NCI-H187 treated with DMSO at 0.1 percent for 48 hours (cell line): ENCODE measurements at places on chromosomes 11 and 22.
A peak's percentile ranks its signal among the peaks of the same experiment; 100 is the strongest.

DNA sequence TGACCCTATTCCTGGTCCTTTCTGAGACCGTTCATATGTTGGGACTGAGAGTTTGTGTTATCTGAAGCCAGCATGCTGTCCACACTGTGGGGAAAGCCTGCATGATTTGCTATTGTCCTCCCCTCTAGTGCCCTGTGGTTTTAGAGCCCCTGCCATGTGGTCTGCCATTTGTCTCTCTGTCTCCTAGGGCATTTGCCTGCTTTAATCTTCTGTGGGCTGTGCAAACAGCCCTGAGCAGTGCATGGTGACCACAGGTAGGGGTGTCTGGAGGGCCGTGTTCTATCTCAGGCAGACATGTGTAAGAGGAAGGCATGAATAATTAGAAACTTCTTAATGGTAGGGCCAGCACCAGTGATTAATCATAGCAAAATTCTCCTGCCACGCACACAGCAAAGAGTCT is 23.0 kb downstream of the AMPD3 start:
- no peak for DNase-seq

GRCh38 chr11:15836795-15837194 is 519.6 kb downstream of the SOX6 start:
- DNase-seq = no peak

DNA sequence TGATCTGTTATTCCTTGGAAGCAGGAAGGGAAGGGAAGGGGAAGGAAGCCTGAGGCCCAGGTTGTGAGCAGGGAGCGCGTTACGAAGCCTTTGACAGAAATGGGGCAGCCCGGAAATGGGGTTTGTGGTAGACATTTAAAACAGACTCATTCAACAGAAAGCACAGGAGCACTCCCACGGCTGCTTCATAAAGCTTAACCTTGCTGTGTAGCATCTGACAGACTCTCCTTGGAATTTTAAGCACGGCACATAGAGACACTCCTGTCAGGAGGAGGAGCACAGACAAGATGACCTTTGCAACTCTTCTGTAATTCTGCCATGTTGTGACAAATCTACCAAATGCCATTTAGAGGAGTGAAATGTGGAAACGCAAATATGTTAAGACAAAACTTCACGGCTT is 131.6 kb downstream of the FBXO7 start:
- DNase-seq = no peak

DNA sequence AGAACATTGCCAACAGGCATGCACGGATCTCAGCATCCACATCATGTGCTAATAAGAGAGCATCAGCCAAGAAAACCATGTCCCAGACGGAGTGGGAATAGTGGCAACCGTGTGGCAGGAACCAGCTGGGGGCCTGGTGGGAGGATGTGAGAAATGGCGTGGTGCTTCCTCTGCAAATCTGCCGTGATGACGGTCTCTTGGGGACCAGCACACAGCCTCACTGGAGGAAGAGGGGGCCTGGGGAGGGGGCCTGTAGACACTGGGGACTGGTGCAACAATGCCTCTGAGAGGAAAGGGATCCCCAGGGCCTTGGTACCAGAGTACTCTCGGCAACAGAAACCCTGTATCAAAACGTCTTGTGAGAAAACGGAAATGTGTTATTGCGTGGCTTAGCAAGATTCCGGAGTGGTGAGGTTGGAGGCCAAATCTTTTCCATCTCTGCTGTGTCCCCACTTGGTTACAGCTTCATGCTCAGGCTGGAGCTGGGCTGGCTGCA is 154.3 kb upstream of the TBCEL start:
- no peak for DNase-seq

DNA sequence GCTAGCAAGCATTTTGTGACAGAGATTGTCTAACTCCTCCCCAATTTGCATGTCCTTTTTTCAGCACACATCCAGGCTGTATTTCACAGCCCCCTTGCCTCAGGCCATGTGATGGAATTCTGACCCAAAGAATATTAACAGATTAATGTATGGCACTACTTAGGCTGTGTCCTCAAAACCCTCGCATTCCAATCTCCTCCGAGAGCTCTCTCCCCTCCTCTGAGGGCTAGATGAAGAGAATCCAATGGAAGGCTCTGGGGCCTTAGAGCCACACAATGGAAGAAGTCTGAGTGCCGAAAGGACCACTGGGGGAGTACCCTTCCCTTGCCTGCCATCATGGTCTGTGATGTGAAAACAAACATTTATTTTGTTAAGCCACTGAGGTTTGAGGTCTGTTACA is 13.7 kb upstream of the NNMT start:
- no peak for DNase-seq

GRCh38 chr22:36986242-36986821 is 32.9 kb downstream of the TST start:
- DNase-seq = peak; percentile 3

DNA sequence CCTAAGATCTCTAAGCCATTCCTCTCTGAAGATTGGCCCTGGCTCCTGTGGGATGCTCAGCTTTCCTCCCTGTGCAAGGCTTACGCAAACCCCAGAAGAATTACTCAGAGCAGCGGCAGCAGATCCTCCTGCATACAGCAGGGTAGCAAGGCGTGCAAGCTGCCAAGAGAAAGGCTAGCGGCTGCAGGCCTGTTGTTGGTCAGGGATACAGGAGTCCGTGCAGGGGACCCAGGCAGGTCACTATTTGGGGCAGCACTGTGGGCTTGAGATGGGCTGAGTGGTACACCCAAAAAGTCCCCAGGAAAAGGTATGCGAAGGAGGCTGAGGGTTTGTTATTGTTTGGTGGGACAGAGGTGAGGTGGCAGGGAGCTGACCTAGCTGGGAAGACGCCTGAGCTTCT is 1.5 kb downstream of the GLB1L2 start:
- DNase-seq = no peak

DNA sequence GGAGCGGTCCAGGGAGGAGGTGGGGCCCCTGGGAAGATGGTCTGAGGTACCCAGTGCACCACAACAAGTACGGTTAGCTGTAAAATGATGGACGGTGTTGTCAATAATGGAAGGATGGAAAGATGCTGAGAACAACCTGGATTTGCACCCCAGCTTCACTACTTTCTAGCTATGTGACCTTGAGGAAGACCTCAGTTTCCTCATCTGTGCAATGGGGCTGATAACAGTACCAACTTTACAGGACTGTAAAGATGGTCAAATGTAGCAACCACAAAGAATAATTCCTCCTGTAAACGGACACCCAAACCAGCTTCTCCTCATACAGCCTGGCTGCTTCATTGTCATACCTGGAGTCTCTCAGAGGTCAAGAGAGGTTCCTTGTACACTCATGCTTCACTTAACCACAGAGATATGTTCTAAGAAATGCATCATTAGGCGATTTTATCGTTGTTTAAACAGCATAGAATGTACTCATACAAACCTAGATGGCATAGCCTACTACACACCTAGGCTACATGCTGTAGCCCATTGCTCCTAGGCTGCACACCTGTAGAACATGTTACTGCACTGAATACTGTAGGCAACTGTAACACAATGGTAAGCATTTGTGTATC is 65.5 kb upstream of the LMO2 start:
- no peak for DNase-seq

GRCh38 chr11:72039856-72040401 is 40.4 kb downstream of the NUMA1 start:
- no peak for DNase-seq

GRCh38 chr11:61071913-61072312 is 30.4 kb upstream of the CD5 start:
- no peak for DNase-seq

DNA sequence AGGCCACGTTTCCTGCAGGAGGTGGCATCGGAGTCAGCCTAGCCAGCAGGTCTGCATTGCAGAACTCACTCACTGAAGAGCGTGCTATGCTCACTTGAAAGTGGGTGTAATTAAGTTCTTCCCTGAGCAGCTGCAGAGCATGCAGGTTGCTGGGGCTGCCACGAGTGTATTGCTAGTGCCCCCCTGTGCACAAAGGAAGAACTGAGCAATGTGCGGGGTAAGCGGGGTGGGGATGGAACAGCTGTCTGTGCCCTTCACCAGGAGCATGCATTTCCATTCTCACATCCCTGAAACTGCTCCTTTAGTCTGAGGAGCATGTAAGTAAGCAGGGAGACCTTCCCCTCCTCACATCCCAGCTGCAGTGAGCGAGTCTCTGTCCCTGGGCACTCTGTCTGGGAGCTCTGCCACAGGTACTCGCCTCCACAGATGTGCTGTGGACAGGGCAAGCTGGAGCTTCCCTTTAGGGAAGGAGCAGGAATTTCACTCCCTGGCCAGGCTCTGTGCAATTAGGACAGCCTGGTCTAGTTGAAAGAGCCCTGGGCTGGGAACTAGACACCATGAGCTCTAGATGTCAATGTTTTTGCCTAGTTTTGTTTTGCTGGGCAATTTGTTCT is 1031.8 kb downstream of the NTM start:
- peak; percentile 55 for DNase-seq

DNA sequence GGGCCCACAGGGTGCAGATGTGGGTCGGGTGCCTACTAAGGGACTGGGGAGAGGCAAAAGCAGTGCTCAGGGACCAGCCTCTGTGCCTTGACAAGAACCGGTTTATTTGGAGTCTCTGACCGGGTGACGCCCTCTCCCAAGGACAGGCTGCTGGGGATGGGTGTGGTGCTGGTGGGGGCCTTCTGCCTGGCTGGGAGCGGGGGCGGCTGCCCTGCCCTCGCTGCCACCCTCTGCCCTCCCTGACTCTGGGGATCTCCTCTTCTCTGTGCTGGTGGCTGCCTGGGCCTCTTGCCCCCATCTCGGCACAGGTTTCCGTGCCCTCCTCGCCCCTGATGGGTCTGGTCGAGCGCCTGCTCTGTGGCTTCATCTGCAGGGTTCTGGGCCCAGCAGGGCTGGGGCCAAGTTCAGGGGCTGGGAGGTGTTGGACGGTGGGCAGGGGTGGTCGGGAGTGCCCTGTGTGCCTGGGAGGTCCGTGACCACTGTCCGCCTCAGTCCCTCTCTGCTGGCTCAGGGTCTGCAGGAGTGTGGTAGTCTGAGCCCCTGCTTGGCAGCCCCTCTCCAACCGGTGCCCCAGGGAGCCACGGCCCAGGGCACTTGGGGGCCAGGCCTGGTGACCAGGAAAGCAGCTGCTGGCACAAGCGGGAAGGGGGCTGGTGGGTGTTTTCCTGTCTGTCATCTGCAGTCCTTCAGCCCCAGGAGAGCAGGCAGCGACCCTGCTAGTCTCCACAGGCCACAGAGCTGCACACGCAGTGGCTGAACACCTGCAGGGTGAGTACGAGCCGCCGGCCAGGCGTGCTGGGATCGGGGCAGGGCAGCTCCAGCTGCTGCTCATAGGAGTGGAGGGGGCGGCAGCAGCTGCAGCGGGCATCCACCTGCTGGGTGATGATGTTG is 23.5 kb downstream of the MUC6 start:
- peak; percentile 51 for DNase-seq

DNA sequence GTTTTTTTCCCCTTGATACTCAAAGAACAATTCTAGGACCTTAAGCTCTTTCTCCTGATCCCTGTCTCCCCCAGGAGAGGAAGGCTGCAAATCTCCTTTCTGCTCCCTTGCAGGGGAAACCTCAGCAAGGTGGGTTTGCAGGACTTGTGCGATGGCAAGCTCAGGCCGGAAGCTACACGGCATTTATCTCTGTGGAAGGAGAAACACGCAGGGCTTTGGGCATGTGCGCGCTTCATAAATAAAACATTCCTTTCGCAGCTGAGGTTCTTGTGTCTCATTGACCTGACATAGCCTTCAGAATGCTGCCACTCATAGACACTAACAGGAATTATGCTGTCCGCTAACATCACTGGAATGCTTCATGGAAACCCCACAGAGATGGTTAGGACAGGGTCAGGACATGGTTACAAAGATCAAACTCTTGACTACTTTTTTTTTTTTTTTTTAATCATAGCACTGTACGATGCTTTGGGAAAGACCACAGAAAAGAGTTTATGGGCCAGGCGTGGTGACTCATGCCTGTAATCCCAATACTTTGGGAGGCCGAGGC is 42.6 kb downstream of the SLN start:
- DNase-seq = no peak

DNA sequence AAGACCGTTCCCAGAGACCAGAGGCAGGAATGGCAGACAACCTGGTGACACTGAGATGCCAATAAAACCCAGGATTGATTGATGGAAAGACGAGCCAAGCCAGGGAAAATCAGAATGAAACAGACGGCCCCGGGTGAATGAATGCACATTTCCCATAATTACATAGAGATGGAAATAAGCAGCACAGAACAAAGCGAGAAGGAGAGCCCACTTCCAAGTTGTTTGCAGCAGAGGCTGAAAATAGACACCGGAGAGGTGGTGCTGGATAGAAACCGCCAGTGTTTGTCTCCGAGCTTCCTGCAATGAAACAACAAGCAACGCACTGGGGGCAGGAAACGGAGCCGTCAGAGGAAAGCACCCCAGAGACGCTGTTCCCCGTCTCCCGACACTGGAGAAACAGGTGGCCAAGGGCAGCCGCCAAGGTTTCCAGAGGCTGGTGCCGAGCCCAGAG is 406.8 kb downstream of the SHANK2 start:
- no peak for DNase-seq

DNA sequence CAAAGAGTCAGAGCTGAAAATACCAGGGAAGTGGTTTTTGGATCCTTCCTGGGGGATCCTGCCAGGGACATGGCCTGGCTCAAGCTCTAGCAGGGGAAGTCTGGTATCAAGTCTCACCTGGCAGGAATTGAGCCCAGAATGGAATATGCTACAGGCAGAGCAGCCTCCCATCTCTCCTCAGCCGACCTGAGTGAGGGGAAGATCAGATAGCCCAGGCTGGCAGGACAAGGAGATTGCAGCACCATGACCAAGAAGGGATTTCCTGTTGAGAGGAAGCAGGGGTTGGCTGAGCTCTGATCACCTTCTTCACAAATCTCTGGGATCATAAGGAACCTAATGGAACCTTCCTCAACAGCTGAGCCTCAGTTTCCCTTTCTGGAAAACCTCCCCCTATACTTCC is 13.0 kb downstream of the OAF start:
- DNase-seq = no peak

DNA sequence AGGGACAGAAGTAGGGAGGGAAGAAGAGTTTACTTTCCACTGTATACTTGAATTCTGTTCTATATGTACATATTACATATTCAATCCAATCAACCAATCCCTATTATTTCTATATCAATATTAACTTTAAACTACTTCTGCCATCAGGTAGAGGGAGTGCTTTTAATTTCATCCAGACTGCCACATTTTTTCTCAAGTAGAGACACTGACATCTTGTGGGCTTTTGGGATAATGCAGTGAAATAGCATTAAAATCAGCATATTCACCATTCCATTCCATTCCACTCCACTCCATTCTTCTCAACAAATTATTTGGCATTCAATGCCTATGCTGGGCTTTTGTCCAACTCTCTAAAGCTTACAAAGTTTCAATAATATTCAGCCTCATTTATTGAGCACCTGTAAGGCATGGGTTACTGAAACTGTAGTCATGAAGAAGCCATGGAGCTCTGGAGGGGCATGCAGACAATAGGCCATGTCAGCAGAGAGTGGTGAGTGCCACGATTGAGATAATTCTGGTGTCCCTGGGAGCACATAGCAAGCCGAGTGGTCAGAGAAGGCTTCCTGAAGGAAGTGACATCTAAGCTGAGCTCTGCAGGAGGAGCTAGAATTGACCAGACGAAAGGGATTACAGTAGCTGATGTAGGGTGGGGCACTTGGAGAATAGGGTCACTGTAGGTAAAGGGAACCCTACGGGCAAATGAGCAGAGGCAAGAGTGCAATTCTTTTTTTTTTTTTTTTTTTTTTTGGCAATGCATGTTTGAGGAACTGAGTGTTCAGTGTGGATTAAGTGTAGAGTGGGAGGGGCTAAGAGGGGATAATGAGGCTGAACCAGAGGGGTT is 12.8 kb upstream of the CLPB start:
- no peak for DNase-seq

GRCh38 chr11:123427405-123427804 is 2.7 kb upstream of the GRAMD1B start:
- DNase-seq = no peak

- DNase-seq = no peak
Observed at GRCh38 chr11:62131170-62131464, 7.3 kb downstream of the INCENP start.

- DNase-seq = no peak
Observed at GRCh38 chr11:12893787-12894672, 115.1 kb upstream of the RASSF10 start.
